ENCODE measurements at places on chromosomes 2 and 18. TPM values are rescaled to one million over a fixed set of nuclear protein-coding genes. Genes with fewer than 3 reads are reported as not detected.

Gene ANKRD29
- 9.7 TPM for total RNA-seq

Gene LYPD6
- total RNA-seq, result 0.06 TPM

Gene SDC1
- total RNA-seq, result 169 TPM

Gene SCYGR4
- total RNA-seq, result not detected

Gene CDK5R2
- total RNA-seq, result 3.0 TPM

Gene ABCA12
- 0.15 TPM for total RNA-seq

Gene ACOXL
- total RNA-seq, result not detected

Gene SCYGR3
- total RNA-seq, result not detected

Gene RUFY4
- total RNA-seq, result not detected

Gene DYTN
- total RNA-seq, result not detected

Gene TDRD15
- total RNA-seq, result not detected

Gene ING5
- 21.7 TPM for total RNA-seq

Gene PLCL1
- total RNA-seq, result not detected

Gene ORC4
- 33.3 TPM for total RNA-seq

Gene CRYGD
- total RNA-seq, result not detected

Gene DTNB
- total RNA-seq, result 8.7 TPM

Gene ZNF513
- total RNA-seq, result 14.8 TPM

Gene LYG1
- 1.4 TPM for total RNA-seq

Gene DSC3
- total RNA-seq, result 2.2 TPM

Gene PID1
- total RNA-seq, result 2.9 TPM

Gene MTERF4
- total RNA-seq, result 25.3 TPM

Gene IL36RN
- 0.14 TPM for total RNA-seq

Gene UGT1A5
- total RNA-seq, result not detected

Gene CYP26B1
- total RNA-seq, result 18.3 TPM

Gene RTP5
- total RNA-seq, result not detected

Gene C1QL2
- total RNA-seq, result 0.06 TPM

Gene NETO1
- total RNA-seq, result not detected

Gene ATP6V1B1
- 2.6 TPM for total RNA-seq

Gene HAAO
- total RNA-seq, result not detected

All from A549 treated with CORT108297 at 1 μM for 4 hours (cell line).